ENCODE measurements at places on chromosomes 1 and 21. TPM values are rescaled to one million over a fixed set of nuclear protein-coding genes. Genes with fewer than 3 reads are reported as not detected.

OR10J1 gene
- polyA plus RNA-seq: not detected

CPTP gene
- 73.1 TPM for polyA plus RNA-seq

ANKRD13C gene
- 6.4 TPM for polyA plus RNA-seq

INSRR gene
- 0.01 TPM for polyA plus RNA-seq

TMCC2 gene
- polyA plus RNA-seq: 0.58 TPM

TP73 gene
- 6.0 TPM for polyA plus RNA-seq

GBP2 gene
- 43.8 TPM for polyA plus RNA-seq

ERG gene
- 2.3 TPM for polyA plus RNA-seq

TDRD5 gene
- polyA plus RNA-seq: 0.71 TPM

OVAAL gene
- not detected for polyA plus RNA-seq

SIPA1L2 gene
- 16.5 TPM for polyA plus RNA-seq

SLC35F3 gene
- polyA plus RNA-seq: 0.24 TPM

BRDT gene
- not detected for polyA plus RNA-seq

HES3 gene
- polyA plus RNA-seq: not detected

DYRK3 gene
- 1.3 TPM for polyA plus RNA-seq

ARHGEF11 gene
- polyA plus RNA-seq: 6.5 TPM

STUM gene
- polyA plus RNA-seq: 2.1 TPM

FCRLB gene
- polyA plus RNA-seq: 0.24 TPM

OLFML2B gene
- polyA plus RNA-seq: 0.66 TPM

USH2A gene
- not detected for polyA plus RNA-seq

TAL1 gene
- 1.1 TPM for polyA plus RNA-seq

DNASE2B gene
- polyA plus RNA-seq: not detected

ASCL5 gene
- polyA plus RNA-seq: not detected

TEDDM1 gene
- not detected for polyA plus RNA-seq

ATP1A1 gene
- 117 TPM for polyA plus RNA-seq

PFKFB2 gene
- 4.7 TPM for polyA plus RNA-seq

Data from esophagus (tissue), 2 donors.